Mesendoderm (in vitro differentiated cells): ENCODE measurements at places on chromosomes 12 and 14.

- DNase-seq: no peak
Observed at GRCh38 chr12:62744551-62744950, 190.4 kb downstream of the PPM1H start.

DNA sequence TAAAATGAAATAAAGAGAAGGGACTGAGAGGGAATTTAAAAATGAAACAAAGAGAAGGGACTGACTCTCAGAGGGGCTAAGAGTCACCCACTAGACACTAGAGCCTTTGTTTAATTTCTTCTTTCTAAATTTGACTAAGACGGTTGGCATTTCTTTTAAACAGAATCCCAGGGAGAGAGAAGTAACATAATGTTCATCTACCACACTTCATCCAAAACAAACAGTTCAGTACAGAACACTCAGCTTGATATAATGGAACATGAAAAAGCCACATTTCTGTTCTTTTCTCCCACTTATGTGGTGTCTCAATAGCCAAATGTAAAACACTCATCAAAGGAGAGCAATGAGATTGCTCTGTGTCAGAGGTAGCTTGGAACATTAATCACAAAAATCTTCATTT, 10.1 kb upstream of the NT5DC3 start:
- DNase-seq: no peak

GRCh38 chr14:55136885-55137786, 8.1 kb downstream of the LGALS3 start:
- no peak for DNase-seq

DNA sequence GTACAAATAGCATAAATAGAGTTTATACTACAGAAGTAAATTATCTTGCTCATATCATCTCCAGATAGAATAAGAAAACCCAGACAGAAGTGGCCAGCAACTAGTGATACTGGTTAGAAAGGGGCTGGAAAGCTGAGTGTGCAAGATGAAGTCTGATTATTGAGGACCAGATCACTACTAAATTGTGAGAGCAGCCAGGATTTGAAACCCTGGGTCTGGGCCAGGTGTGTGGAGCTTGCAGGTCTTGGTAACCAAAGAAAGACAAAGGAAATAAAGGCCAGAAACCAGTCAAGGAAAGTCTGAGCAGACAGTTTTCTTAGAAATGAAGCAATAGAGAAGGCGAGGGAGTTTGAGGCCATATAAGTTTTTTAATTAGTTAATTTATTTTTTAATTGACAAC, 611.8 kb downstream of the ETNK1 start:
- DNase-seq: no peak

DNA sequence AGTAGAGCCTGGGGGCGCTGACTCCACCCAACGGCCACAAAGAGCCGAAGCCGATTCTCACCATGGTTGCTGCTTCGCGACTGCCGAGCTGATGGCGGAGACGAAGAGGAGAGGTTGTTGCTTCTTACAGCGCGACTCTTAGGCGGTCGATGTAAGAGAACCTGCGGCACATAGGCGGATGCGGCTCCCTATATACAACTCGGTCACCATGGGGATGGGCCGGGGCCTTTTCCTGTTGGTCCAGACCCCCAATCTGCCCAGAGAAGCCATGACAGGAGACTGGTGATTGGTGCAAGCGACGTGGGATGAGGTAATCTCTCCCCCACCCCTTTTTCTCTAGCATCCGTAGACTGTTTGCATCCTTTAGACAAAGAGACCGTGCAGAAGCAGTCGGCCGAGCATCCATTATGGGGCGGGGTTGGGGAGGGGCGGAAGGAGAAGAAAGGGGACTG, at the start of gene TUBA1A:
TSS of gene TUBA1A (minus strand) at position 165 of the 452 bp plus-strand sequence. CDS start at position 64, 101 bp downstream.
- peak; percentile 100 for DNase-seq

GRCh38 chr14:76954394-76955190, 73.9 kb downstream of the IRF2BPL start:
- DNase-seq: no peak

DNA sequence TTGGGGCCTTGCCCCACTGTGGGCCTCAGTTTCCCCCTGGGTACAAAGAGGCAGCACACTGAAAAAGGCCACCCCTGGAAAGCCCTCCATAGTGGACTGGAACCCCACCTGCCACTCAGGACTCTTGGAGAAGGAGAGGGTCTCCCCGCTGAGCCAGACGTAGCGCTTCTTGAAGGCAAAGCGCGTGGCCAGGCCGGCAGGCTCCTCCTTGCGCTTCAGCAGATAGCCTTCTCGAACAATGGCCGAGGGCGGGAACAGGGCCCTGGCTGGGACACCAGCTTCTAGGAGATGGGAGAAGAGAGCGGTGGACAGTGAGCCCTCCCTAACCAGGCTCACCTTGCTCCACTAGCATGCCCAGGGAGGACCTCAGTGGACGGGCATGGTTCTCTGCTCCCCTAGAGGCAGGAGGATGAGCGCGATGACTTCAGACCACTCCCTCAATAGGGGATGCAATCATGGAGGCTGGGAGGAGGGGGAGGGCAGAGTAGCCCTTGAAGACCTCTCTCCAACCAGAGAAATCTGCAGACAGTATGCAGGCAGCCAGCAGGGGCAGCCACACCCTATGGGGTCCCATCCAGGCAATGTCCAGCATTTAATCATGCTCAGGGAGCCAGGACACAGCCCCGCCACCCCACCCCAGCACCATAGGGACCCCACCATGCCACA, 29.8 kb downstream of the RASAL1 start:
- peak; percentile 43 for DNase-seq

GRCh38 chr12:9796346-9796745, 30.9 kb upstream of the KLRF1 start:
- no peak for DNase-seq

DNA sequence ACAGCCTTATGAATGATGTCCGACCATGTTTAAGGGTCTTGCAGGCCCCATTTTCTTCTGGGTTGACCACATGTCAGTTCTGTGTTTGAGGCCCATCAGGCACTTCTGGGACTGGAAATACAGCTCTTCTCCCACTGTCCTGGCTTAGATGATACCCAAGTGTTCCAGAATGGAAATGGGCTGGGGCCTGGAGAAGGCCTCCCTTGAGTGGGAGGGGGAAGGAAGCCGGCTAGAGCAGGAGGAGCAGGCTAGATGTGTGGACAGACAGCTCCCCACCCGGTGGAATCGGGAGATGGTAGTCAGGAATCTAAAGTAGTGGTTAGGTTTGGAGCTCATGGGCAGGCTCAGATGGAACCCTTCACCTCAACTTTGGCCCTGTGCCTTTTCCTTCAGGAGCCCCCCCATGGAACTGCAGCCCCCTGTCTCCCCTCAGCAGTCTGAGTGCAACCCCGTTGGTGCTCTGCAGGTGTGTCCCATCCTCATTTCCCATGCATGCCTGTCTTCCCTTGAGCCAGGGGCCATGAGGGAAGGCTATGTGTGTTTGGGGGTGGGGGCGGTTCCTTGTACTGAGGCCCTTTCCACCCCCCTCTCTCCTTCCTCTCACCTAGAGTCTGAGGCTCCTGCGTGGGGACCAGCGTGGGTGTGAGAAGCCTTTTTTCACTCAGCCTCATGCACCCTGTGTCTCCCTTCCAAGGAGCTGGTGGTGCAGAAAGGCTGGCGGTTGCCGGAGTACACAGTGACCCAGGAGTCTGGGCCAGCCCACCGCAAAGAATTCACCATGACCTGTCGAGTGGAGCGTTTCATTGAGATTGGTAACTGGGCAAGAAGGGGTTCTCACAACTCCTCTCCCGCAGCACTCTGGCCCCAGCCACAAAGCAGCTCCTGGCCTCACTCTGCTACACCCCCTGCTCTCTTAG, 3.0 kb downstream of the NPFF start:
- no peak for DNase-seq

DNA sequence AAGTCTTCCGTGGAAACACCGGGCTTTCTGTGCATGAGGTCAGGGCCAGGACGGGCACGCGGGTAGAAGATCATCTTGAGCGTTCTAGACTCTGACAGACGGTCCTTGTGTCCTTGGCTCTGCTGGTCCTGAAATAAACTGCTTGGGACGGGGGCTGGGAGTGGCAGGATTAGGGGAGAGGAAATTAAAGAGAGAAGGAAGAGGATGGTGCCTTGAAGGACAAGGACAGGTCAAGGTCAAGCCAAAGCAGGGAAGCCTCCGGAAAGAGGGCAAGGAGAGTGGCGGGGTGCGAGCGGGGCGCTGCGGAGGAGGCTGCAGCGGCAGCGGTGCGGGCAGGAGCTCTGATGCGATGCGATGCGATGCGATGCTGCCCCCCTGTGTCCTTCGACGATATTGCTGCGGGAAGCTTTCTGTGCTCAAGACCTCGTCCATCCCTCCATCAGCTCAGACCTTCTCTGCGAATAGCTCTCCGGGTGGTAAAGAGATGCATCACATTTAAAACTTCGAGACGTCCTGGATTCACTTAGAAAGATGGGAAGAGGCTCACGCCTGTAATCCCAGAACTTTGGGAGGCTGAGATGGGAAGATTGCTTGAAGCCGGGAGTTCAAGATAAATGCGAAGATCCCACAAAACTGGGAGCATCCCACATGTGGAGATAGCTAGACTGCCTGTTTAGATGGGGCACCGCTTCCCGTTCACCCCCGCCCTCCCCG, 110.1 kb upstream of the TMEM132D start:
- DNase-seq: peak; percentile 80

DNA sequence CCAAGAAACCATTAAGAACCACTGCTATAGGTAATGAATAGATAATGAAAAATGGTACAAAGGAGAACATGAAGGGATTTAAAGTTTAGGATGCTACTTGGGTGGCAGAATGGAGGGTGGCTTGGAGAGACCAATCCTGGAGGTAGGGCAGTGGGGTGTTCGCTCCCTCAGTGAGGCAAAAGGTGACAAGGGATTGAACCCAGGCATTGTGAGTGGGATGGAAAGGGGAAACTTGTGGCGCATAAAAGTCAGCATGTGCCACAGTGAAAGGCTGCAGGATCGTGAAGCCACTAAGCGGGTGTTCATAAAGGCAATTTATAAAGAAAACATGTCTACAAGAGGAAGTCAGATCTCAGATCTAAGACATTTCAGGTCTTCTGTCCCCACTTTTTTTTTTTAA, 76.7 kb upstream of the SLC38A2 start:
- DNase-seq: no peak

DNA sequence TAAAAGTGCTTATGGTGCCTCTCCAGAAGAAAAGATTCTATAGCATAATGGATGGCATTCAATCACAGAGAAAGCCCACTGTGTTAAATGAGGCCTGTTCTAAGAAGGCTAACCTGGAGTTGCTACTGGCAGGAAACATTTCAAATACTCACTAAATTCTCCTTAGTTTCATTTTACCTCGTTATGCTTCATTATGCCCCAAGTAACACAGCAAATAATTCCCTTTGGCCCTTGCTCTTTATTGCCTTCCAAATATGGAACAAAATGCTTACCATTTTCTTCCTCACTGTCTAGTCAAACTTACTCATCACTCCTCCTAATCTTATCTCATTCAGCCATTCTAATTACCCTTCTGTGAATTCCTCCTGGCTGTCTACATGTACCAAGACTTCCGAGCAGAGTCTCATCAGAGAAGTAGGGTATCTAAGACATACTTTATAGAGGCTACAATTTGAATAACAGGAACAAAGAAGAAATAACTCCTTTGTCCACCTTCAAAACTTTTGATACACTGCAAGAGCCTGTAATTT, 292.1 kb upstream of the CLEC14A start:
- DNase-seq: no peak

GRCh38 chr14:86179980-86180379, 650.0 kb downstream of the FLRT2 start:
- DNase-seq: no peak
